ENCODE measurements at places on chromosomes 2 and 18. TPM values are rescaled to one million over a fixed set of nuclear protein-coding genes. Genes with fewer than 3 reads are reported as not detected.

GRCh38 chr2:27312152-27312551, 3.9 kb upstream of the UCN start:
- DNase-seq = no peak
- H3K27ac ChIP-seq = no peak overlapping the region
- no peak overlapping the region for H3K4me3 ChIP-seq

DNA sequence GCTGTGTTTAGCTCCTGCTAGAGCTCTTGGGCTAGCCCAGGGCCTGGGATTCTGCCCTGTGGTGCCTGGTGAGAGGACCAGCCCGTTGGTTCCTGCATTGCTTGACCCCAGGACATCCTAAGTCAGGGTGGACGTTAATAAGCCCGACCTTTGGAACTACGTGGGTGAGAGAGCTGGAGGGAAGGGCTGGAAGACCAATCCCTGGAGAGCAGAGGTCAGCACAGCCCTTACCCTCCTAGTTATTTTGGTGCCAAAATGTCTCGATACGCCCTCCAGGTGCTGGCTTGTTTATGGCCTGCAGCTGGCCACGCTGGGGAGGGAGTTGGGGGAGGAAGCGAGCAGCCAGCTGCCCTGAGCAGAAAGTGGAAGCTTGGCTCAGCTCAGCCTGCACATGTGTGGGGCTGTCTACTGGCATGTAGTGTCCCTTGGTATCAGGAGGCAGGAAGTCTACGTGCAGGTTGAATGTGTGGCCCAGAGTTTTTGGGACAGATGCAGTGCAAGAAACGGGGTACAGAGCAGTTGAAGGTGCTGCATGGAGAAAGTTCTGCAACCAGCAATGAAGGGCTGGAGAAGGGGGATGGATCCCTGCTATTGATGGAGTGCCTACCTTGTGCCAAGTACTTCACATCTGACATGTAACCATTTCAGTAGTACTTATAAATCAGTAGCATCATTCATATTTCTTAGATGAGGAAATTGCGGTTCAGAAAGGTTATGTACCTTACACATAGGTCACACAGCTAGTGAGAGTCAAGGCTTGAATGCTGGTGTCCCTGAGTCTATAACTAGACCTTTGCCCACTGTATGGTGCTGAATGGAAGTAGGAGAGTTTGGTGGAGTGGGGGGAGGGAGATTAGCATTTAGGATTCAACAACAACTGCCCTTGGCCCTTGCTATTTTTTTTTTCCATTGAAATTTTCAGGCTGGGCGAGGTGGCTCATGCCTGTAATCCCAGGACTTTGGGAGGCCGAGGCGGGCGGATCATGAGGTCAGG, 5.0 kb upstream of the DGKD start:
- peaks cover 6% of the 10 kb centered on the region for H3K4me1 ChIP-seq
- no peaks in the 10 kb centered on the region for H3K27me3 ChIP-seq
- peak; percentile 31 for DNase-seq
- no peaks in the 10 kb centered on the region for H3K36me3 ChIP-seq

DNA sequence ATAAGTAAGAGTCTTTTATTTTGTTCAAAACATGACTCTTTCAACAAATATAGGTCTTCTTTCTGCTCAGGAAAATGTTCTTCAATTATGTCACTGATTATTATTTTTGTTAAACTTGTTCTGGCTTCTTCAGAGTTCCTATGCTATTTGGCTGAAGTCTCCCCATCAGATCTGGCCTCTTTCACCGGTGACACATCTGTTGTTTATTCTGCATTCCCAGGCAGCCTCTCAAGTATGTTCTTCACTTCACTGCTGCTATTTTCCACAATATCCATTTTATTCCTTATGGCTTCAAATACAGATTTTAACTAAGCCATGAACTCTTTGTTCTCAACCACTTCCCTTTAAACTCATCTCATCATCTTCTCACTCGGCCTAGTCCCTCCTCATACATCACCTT, 45.7 kb downstream of the HDAC4 start:
- DNase-seq = peak; percentile 42
- H3K36me3 ChIP-seq = no peaks in the 10 kb centered on the region
- peaks cover 16% of the 10 kb centered on the region for H3K4me1 ChIP-seq
- no peaks in the 10 kb centered on the region for H3K27me3 ChIP-seq
- H3K4me3 ChIP-seq = no peak overlapping the region
- H3K27ac ChIP-seq = peak overlapping the region; percentile 76

The HIBCH gene
- 28.1 TPM for total RNA-seq

GRCh38 chr2:49271060-49271606, 116.8 kb upstream of the FSHR start:
- no peak overlapping the region for H3K4me3 ChIP-seq

DNA sequence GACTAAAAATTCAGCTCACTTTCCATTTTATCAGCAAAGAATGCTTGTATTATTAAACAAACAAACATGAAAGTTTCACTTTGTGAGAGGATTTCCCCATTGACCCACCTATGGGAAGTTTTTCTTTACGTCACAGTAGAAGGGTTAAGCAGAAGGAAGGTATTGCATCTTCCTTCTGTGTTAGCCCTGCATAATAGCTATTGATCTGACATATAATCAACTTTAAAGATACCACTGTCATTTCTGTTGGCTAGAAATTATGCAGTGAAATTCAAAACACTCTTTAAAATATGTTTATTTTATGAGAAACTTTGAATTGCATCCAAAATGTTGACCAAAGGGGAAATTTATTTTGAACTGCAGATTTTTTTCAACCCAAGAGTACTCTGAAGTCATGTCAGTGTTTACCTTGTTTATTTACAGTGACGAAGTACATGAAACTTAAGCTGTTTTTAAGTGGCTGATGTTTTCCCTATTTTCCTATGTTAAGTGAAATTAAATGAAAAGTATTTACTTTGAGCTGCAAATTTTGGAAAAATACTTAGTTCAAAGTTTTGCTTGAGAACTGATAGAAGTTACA, 566.4 kb downstream of the ZEB2 start:
- DNase-seq = no peak
- H3K36me3 ChIP-seq = no peaks in the 10 kb centered on the region
- no peak overlapping the region for H3K4me3 ChIP-seq

The GCKR gene
- total RNA-seq = not detected

DNA sequence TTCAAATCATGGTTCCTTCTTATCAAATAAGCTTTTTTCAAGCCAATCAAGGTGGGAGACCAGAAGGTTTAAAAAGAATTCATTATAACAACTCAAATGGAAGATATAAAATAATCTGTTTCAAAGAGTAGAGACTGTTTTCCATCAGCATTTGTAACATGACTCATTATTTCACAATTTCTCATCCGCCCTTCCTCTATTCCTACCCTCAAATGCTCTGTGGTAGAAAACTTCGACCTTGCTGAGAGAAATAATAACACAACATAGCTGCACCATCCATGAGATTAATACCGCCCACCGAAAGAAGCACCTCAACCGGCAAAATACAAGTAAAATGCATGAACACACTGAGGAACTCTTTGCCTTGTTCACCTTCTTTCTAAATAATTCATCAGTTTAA, 2039.2 kb upstream of the CELF4 start:
- H3K4me3 ChIP-seq = no peak overlapping the region
- no peaks in the 10 kb centered on the region for H3K4me1 ChIP-seq
- H3K36me3 ChIP-seq = no peaks in the 10 kb centered on the region
- no peak for DNase-seq
- H3K27ac ChIP-seq = no peak overlapping the region

GRCh38 chr2:237456200-237456843, 30.7 kb upstream of the MLPH start:
- no peaks in the 10 kb centered on the region for H3K27me3 ChIP-seq
- no peak for DNase-seq
- no peak overlapping the region for H3K27ac ChIP-seq
- no peaks in the 10 kb centered on the region for H3K36me3 ChIP-seq
- H3K4me3 ChIP-seq = no peak overlapping the region

DNA sequence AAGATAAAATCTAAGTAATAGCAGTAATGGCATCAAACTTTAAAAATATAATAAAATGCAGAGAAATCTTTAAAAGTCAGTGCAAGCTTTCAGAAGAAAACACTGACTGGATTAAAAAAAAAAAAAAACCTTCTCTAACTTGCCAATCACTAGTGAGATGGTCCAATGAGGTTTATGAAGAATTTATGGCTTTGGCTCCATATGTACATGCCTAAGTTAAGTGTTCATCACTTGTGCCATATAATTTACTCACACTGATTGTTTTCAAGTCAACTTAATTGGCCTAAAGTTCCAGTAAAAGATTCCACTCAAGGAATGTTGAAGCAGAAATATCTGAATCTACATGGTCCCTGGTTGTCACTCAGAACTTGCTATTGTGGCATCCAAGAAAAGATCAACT, 40.7 kb upstream of the RAB27B start:
- H3K27ac ChIP-seq = no peak overlapping the region
- no peak overlapping the region for H3K4me3 ChIP-seq
- no peak for DNase-seq

- no peaks in the 10 kb centered on the region for H3K27me3 ChIP-seq
- H3K4me1 ChIP-seq = no peaks in the 10 kb centered on the region
- no peaks in the 10 kb centered on the region for H3K36me3 ChIP-seq
- no peak overlapping the region for H3K27ac ChIP-seq
- no peak overlapping the region for H3K4me3 ChIP-seq
Measured at GRCh38 chr2:176935543-176936102, 277.0 kb upstream of the HNRNPA3 start.

DNA sequence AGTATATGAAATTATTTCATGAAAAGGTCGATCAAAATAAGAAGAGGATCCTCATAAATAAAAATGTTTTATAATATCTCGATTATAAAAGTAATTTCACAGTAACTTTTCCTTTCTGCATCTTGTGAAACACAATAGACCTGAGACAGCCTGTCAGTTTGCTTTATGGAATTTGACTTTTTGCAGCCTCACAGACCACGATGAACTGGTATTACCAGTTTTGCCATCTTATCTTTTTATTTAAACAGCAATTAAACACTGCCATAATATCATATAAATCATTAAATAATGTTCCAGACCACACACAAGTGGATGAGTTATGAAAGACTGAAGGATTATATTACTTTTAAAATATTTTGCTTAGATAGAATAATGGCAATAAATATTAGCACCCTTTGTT, 10.7 kb upstream of the GALNT3 start:
- H3K27ac ChIP-seq = no peak overlapping the region
- no peak overlapping the region for H3K4me3 ChIP-seq
- no peak for DNase-seq
- H3K27me3 ChIP-seq = no peaks in the 10 kb centered on the region
- H3K36me3 ChIP-seq = no peaks in the 10 kb centered on the region
- no peaks in the 10 kb centered on the region for H3K4me1 ChIP-seq

DNA sequence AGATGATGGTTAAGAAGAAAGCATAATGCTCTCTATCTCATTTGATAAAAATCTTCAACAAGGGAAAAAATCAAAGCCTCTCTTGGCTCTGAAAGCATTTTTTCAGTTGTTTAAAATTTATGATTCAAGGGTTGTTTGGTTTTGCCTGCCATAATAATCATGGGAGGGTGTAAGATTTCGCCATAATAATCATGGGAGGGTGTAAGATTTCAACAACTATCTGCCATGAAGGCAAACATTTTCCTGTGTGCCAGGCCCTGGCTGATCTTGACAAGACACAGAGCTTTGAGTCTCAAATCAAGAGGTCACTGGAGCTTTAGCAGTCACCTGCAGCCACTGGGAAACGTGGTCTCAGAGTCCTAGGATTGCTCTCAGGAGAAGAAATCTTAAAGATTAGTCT, 175.1 kb upstream of the PIEZO2 start:
- H3K4me3 ChIP-seq = no peak overlapping the region
- no peaks in the 10 kb centered on the region for H3K36me3 ChIP-seq
- no peak for DNase-seq
- no peaks in the 10 kb centered on the region for H3K4me1 ChIP-seq
- H3K27me3 ChIP-seq = no peaks in the 10 kb centered on the region

- no peak overlapping the region for H3K27ac ChIP-seq
- DNase-seq = no peak
- no peak overlapping the region for H3K4me3 ChIP-seq
- H3K36me3 ChIP-seq = no peaks in the 10 kb centered on the region
- H3K27me3 ChIP-seq = no peaks in the 10 kb centered on the region
- no peaks in the 10 kb centered on the region for H3K4me1 ChIP-seq
Measured at GRCh38 chr2:228652366-228652765, 470.9 kb upstream of the SPHKAP start.

DNA sequence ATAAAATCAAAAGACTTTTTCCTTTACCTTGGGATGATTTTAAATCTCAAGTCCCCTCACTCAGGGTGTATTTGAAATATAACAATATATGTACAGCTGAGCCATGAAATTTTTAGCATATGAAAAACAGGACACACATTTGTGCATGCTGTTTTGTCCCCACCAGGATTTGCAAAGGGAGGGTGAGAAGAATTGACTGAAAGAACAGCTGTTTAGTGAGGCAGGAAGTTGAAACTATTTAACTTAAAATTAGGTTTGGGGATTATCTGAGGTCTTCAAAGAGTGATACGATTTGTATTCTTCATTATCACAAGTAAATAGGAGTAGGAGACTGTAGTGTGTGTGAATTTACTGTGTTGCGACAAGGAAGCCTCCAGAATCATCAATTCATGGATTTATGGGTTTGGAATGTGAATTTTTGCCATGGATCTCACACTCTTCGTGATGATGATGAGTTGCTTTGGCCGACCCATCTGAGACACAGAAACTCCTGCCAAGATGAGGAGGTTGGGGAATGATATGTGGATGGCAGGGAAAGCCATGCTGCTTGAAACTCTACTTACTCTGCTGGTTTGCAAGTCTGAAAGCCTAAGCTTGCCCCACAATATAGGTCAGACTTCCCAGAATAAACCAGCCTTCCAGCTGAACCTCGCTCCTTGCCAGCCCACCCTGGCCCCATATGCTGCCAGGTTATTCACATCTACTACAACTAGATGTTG, 31.0 kb upstream of the SPATS2L start:
- no peak for DNase-seq
- no peak overlapping the region for H3K4me3 ChIP-seq
- no peak overlapping the region for H3K27ac ChIP-seq
- no peaks in the 10 kb centered on the region for H3K4me1 ChIP-seq
- H3K36me3 ChIP-seq = no peaks in the 10 kb centered on the region
- H3K27me3 ChIP-seq = no peaks in the 10 kb centered on the region

DNA sequence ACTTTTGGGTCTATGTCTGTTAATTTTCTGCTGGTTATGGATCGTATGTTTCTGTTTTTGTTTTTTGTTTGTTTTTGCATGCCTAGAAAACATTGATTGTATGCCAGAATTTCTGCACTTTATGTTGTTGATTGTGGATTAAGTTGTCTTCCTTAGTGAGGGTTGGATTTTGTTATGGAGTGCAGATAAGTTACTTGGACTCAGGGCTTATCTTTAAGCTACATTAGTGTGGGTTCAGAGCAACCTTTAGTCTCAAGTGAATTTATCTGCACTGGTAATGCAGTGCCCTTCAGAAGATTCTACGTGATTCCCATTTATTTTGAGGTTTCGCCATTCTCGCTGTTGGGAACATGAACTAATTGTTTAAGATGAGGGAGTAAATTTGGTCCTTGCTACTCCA, 32.9 kb downstream of the UBR3 start:
- no peak for DNase-seq
- H3K4me3 ChIP-seq = no peak overlapping the region
- peaks cover 15% of the 10 kb centered on the region for H3K4me1 ChIP-seq

- no peak overlapping the region for H3K4me3 ChIP-seq
- no peak overlapping the region for H3K27ac ChIP-seq
- no peaks in the 10 kb centered on the region for H3K27me3 ChIP-seq
- no peaks in the 10 kb centered on the region for H3K4me1 ChIP-seq
Measured at GRCh38 chr2:37456479-37456878, 112.0 kb downstream of the QPCT start.

Measured in thyroid gland (tissue), 4 donors.